ENCODE measurements at places on chromosomes 5 and 9.

GRCh38 chr5:125140855-125141254 lies 394.4 kb upstream of the ZNF608 start:
- DNase-seq = peak; percentile 78

GRCh38 chr5:130198927-130199326 lies 294.7 kb downstream of the CHSY3 start:
- DNase-seq = peak; percentile 36

- peak; percentile 66 for DNase-seq
Observed at GRCh38 chr5:15009420-15009819, 137.8 kb upstream of the ANKH start.

DNA sequence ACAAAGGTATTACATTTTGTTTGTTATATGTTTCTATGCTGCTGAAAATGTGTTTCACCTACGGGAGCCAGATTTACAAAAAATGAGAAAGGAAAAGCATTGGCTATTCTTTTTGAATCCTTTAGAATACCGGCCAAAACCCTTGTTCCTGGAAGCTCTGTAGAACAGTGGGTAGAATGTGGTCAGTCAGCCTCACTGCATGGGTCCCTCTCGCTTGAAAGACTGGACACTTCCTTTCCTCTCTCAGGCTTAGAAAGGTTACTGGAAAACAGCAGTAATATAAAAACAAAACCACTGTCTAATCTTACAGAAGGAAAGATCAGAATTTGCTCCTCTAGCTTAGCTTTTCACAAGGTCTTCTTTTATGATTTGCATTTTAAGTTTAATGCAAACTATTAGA lies 45.1 kb downstream of the OSTF1 start:
- DNase-seq = no peak

GRCh38 chr5:156277290-156277689 lies 49.7 kb upstream of the SGCD start:
- no peak for DNase-seq

GRCh38 chr5:176625966-176626875 lies 4.1 kb downstream of the SNCB start:
- DNase-seq = no peak

- no peak for DNase-seq
Observed at GRCh38 chr9:32497921-32498320, 28.1 kb downstream of the RIGI start.

DNA sequence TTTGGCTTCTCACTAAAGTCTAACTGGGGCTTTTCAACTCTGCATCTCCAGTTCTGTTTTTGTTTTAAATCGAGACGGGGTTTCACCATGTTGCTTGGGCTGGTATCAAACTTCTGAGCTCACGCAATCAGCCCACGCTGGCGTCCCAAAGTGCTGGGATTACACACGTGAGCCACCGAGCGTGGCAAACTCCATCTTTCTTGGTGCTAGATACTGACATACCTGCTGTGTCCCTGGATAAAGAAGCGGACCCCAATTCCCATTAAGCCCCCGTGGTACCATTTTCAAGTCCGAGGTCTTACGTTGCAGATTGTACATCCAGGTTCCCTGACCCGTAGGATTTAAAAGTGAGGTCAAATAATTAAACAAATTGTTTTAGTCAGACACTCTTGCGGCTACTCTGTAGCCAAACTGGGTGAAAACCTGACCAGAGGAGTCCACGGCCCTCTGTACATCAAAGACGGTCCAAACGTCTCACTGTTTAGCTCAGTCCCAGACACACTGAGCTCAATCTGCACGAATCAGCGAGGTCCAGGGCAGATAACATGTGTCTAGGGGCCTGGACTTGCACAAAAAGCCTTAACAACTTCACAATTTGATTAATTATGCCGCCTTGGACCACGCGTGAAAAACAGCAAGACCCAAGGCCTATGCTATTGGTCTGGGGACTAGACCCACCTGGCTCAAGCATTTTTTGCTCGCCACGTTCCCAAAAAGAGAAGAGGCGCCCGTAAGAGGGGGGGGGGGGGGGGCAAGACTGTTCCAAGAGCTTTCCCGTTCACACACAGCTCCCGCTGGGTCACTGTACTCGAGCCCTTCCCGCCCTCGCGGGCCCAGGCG lies 727 bp upstream of the DNAJA1 start:
- DNase-seq = peak; percentile 22

DNA sequence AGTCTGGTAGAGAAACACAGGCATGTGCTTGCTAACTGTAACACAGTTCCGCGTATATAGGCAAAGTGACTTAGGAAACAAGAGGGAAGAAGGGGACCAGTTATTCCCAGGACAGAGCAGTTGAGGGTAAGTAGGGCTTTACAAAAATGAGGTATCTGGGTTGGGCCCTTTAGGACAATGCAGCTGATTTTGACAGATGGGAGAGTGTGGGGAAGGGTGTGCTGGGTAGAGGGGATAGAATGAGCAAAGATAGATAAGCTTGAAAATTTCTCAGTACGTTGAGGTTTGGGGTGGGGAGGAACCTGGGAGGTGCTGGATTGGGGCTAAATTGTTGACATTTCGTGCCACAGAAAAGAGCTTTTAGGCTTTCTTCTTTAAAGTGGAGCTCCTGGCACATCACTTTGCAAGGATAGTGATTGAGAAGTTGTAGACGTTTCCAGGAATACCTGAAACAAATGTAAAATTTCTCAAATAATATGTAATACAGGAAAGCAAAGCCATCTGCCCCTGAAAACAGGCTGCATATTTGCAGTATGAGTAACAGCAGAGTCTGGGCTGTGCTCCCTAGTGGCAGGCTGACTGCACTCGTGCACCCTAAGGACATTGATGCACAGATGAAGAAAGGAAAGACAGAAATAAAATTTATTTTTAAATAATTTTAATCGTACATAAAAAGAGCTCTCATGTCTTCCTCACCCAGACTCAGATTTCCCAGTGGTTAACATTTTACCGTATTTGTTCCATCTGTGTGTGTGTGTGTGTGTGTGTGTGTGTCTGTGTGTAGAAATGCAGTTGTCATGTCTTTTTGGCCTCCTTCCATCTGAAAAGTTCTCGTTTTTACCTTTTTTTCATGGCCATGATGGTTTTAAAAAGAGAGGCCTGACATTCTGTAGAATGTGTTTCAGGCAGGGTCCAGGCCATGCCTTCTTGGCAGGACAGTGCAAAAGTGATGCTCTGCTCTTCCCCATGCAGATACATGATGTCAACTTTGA lies 144.9 kb upstream of the DMRT1 start:
- DNase-seq = peak; percentile 85

Measured in fibroblast of skin of right biceps (primary cell).